ENCODE measurements at places on chromosomes 7 and 10.

DNA sequence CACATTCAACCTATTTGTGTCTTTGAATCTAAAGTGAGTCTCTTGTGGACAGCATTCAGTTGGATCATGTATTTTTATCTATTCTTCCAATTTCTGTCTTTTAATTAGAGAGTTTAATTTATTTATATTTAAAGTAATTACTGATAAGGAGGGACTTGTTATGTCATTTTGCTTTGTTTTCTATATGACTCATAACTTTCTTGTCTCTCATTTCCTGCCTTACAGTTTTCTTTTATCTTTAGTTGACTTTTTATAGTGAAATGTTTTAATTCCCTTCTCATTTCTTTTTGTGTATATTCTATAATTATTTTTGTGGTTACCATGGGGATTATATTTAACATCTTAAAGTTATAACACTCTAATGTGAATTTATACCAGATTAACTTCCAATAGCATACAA lies 7.3 kb upstream of the ZNF518A start:
- no peak for ATAC-seq

- ATAC-seq: no peak
These were observed 4.5 kb upstream of the DGKI start for GRCh38 chr7:137850972-137851945.

DNA sequence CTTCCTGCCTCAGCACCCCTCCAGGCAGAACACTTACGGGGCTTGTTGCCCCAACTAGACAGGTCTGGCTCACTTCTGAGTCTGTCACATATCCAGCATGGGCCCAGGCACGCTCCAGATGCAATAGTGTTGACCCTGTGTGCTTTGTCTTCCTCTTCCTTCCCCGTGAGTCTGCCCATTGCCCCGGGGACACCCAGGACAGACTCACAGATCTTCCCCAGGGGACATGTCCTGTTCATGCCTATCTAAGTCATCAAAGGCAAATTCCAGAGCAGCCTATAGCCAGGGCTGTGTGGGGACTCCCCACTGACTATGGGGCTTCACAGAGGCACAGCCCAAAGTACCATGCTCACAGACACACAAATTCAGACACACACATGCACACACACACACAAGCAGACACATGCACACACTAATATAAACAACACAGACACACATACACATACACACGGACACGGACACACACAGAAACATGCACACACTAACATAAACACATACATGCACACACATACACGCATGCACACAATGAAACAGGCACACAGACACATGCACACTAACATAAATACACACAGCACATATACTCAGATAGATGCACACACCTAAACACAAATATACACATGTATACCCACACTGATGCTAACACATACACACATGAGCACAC lies 175.8 kb downstream of the KCNMA1 start:
- no peak for ATAC-seq

DNA sequence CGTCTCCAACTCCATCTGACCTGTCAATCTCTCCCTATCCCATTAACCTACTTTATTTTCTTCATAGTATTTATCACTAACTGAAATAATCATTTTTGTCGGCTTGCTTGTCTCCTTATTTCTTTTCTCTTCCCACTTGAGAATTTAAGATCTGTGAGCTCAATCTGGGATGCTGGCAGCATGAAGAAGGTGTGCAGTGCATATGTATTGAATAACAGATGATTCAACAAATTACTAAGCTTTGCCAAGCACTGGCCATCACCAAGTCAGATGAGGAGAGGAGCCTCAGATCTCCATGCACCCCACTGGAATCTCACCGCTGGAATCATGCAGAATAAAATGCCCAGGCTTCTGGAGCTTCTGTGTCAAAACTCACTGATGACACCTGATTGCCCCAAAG lies 47.6 kb upstream of the PPP1R3C start:
- no peak for ATAC-seq

DNA sequence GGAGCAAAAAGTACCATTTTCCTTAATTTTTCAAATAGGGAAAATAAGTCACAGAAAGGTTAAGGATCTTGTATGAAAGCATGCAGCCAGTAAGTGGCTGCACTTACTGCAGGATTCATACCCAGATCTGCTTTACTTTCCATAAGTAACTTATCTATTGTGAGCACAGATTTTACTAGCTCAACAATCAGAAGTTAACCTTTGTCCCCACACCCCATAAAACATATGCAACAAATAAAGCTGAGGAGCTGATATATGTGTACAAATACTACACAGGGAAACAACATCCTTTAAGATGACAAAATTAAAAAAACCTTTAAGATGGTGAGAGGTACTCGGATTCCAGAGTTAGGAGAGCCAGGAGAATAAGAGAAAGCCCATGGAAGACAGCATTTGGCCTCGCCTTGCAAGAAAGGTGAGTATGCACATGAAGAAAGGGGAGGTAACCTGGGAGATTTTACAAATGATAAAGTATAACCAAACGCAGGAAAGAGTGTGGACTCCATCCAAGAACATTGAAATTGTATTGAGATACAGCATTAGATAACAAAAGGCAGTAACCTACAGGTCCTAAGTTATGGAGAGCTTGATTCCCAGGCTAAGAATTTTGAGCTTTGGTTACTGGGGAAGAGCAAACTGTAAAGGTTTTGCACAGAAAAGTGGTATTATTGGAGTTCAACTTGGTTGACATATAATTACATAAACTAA lies 87.1 kb downstream of the ITGB8 start:
- no peak for ATAC-seq

GRCh38 chr7:69967689-69968450 lies 369.6 kb downstream of the AUTS2 start:
- peak; percentile 29 for ATAC-seq

DNA sequence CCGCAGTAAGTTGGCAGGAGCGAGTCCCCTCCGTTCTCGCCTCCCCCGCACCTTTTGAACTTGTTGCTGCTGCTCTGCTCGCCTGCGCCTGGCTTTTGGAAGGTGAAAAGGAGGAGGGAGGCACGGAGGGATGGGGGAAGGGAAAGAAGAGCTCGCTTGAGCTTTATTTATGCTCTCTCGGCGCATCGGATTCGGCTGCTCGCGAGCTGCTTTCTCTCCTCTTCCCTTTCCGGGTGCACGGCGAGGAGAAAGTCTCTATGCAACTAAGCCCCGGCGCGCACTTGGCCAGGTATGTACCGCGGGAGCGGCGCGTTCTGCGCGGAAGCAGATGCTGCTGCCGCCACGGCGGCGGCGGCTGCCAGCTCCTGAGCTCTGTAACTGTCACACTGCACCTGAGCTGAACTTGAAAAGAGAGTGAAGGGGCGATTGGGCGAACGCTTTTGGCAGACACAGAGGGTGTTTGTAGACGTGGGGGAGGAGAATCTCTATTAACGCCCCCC lies 551 bp downstream of the KCND2 start:
- peak; percentile 73 for ATAC-seq

GRCh38 chr10:6226216-6226615 lies 23.5 kb downstream of the PFKFB3 start:
- ATAC-seq: no peak

GRCh38 chr7:86667732-86668131 lies 24.0 kb downstream of the GRM3 start:
- no peak for ATAC-seq

DNA sequence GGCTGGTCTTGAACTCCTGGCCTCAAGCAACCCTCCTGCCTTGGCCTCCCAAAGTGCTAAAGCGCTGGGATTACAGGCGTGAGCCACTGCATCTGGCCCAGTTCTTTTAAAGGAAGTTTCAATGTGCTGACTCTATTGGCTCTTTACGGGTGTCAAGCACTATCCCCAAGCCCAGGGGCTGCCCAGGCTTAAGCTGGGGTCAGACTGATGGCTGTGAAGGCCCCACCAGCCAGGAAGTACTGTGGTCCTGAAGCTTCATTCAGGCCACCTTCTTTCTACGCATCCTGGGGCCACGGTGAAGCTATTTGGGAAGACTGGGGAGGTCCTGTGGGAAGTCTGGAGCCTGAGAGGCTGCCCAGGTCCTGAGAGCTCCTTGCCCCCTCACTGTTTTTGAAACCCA lies 8.0 kb downstream of the GPR15LG start:
- ATAC-seq: no peak

DNA sequence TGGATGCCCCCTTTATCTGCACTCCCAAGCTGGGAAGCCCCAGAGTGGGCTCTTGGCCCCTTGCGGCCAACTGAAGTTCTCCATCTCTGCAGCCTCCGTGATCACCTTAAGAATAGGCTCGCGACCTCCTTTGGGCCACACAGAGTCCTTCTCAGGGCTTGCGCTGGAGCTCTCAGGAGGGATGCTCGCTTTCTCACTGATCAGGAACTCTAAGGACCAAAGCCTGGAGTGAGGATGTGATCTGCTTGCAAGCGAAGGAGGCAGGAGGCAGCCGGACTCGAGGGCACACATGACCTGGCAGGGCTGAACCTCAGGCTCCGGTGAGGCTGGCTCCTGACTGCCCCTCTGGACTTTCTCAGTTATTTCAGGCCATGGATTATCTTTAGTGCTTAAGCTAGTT lies 192.1 kb upstream of the MKI67 start:
- no peak for ATAC-seq

DNA sequence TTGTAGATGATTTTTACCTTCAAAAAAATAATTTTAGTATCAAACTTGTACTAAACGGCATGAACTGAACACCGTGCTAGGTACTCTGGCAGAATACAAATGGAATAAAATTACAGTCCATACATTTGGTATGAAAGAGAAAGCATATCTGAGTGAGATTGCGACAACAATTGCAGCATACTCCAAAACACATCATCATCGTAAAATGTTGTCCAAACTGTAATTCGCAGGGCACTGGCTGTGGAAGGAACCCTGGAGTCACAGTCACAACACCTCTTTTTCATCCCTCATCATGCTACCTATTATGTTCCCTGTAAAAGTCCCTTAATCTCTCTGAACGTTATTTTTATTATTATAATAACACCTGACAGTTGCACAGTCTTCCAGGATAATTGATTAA lies 13.5 kb downstream of the CREM start:
- ATAC-seq: no peak

GRCh38 chr7:412313-412710 lies 107.3 kb downstream of the PDGFA start:
- ATAC-seq: no peak

DNA sequence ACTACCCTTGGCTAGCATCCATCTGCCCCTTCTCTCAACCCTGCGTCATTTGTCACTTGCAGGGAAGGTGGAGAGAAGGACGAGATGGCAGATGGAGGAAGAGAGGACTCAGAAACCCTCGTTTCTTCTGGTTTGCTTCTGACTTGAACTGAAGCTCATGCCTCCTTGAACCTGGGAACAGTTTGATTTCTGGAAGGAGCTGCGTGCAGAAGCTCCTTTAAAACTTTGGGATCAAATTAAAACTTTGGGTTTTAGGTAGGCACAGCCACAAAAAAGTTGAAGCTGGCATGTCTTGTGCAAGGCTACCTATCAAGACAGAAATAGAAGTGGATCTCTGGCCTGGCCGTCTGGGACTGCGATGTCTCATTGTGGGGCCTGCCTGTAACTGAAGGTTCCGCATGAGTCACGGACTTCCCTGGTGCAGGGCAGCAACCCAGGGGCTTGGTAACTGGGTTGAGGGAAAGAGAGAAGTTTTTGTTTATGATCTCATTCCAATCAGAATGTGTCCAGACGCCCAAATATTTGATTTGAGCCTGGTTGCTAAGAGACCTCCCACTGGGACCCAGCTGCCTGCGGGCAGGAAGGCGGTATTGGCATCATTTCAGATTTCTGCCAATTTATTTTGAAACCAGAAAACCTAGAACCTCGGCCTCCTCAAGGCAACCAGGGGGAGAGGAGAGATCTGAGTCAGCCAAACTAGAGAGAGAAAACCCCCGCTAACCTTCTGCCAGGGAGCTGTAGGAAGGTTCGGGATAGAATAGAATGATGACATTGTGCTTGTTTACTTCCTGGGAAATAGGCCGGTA lies 15.8 kb upstream of the CAMK1D start:
- ATAC-seq: peak; percentile 93

- peak; percentile 60 for ATAC-seq
These were observed 24.9 kb downstream of the MTURN start for GRCh38 chr7:30159698-30160143.

GRCh38 chr7:105016709-105017656 lies 3.0 kb downstream of the KMT2E start:
- ATAC-seq: no peak

GRCh38 chr10:92284112-92284704 lies 6.7 kb downstream of the CPEB3 start:
- no peak for ATAC-seq

DNA sequence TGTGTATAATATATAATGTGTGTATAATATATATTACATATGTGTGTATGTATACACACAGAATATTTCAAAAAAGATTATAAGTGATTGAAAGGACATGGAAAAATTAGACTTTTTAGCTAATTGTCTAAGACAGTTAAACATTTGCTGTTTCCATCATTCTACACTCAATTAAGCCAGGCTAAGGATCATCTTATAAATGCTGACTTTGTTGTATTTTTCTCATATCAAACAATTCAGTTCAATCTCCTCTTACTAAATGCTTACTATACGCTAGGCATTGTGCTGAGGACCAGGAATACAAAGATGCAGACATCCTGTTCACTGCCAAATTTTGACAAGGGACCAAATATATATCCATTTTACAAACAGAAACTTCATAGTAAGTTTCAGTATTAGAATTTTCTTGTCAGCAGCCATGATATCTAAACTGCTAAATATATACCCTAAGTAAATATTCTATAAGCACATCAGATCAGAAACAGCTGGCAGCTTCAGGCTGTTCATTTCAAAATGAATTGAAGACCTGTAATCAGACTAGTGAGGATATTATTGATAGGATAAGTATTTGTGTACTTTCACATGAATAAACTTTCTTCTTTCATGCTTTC lies 10.3 kb upstream of the LRRN3 start:
- no peak for ATAC-seq

DNA sequence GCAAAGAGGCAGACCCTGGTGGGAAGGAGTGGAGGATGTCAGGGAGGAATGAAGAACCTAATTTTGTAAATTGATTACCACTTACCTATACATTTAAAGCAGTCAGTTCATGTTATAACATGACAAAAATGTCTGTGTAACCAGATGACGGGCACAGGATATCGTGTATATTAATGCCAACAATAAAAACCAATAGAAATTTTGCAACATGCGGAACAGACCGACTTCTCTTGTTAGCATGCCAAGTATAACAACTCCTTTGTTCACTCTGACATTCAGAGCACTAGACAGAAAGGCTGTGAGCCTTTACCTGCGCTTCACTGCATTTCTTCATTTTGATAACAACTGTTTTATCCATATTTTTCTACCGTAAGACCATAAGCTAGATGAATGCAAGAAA lies 29.9 kb downstream of the CDK6 start:
- no peak for ATAC-seq

GRCh38 chr7:76204147-76204546 lies 2.5 kb downstream of the SRRM3 start:
- ATAC-seq: no peak

DNA sequence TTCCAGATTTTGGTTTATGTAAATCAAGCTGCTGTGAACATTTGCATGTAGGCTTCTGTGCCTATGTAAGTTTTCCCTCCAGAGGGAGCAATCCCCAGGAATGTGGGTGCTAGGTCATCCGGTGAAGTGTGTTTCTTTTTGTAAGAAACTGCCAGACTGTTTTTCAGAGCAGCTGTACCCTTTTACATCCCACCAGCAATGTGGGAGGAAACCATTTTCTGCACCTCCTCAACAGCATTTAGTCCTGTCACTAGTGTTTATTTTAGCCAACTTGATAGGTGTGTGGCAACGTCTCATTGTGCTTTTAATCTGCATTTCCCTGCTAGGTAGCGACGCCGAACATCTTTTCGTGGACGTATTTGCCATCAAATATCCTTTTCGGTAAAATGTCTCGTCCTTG lies 395.7 kb upstream of the FOXK1 start:
- no peak for ATAC-seq

Data from motor neuron (in vitro differentiated cells).